ENCODE measurements at places on chromosomes 7 and 10.
A peak's percentile ranks its signal among the peaks of the same experiment; 100 is the strongest.

GRCh38 chr7:14762561-14762960, 140.0 kb downstream of the DGKB start:
- no peak for DNase-seq

- DNase-seq = no peak
Observed at GRCh38 chr10:133326745-133327650, 9.7 kb downstream of the CALY start.

GRCh38 chr10:68831961-68832455, 4.7 kb downstream of the STOX1 start:
- DNase-seq = no peak

GRCh38 chr10:126502441-126502840, 114.2 kb upstream of the ADAM12 start:
- no peak for DNase-seq

- no peak for DNase-seq
Observed at GRCh38 chr10:119025776-119026175, 3.7 kb upstream of the NANOS1 start.

DNA sequence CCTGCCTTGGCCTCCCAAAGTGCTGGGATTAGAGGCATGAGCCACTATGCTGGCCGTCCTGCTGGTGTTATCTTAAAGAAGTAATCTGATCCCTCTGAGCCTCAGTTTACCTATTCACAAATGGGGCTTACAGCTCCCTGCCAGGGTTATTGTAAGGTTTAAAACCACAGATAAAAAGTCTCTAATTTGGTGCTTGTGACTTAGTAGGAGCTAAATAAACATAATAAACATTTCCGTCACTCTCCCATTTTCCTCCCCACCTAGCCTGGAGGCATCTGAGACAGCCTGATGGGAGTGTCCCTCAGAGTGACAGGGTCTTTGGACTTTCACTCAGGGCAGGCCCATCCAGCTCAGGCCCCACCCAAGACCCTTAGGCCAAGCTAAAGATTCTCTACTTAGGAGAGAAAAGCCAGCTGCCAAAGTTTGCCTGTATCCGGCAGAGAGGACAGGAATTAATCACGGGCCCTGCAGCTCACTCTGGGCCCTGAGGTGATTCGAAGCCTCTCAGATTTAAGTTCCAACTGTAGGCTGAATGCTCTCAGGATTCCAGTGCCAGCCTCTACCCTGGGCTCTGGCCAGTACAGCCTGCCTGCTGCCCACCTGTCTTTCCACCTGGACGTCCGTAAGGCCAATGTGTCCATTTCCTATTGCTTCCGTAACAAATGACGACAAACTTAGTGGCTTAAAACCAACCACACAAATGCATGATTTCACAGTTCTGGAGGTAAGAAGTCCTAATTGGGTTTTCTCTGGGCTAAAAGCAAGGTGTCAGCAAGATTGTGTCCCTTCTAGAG, 21.8 kb upstream of the DUSP5 start:
- no peak for DNase-seq

DNA sequence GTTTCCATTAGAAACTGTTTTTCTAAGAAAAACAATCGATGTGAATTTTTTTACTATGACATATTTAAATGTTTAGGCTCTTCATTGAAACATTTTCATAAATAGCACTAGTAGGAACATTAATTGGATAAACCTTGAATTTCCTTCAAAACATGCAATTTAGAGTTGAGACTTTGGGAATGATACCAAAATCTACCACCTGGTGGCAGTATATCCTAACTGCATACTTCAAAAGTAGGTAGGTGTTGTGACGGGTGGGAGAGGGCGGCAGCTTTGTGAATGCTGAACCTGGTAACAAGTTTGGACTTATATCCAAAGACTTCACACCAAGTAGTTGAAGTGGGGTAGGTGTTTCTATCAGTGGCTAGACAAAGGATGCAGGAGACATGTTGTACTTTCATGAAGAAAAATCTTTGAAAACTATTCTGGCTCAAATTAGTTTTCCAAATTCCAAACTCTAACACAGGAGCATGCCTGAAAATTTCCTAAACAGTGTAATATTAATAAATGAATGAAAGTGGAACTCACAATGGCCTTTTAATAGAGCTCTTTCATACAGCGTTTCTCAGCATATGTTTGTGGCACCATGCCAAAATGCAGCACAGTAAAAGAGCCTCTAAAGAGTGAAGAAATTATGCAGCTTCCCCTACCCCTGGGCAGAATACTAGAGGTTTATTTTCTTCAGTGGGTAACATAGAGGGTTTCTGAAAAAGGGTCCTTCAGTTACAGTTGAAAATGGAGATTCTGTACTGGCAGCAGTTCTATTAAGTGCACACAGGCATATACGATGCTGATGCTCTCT, 201.0 kb upstream of the TPK1 start:
- peak; percentile 4 for DNase-seq

- DNase-seq = no peak
Observed at GRCh38 chr10:47127188-47127785, 172.7 kb upstream of the GDF10 start.

- DNase-seq = no peak
Observed at GRCh38 chr7:6157685-6158423, 114.6 kb downstream of the CYTH3 start.

GRCh38 chr10:93766918-93767317, 9.2 kb downstream of the LGI1 start:
- DNase-seq = no peak

DNA sequence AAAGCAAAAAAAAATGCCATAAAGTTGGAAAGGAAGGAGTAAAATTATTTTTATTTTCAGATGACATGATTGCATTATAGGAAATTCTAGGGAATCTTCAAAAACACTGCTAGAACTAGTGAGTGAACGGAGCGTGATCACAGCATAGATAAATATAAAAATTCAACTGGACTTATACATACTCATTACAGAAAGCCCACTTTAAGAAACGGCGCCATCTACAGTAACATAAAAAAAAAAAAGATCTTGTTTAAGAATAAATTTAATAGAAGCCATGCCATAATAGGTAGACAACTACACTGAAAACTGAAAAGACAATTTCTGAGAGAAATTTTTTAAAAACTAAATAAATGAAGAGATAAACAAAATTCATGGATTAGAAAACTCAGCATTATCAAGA, 623.1 kb upstream of the MGMT start:
- DNase-seq = no peak

DNA sequence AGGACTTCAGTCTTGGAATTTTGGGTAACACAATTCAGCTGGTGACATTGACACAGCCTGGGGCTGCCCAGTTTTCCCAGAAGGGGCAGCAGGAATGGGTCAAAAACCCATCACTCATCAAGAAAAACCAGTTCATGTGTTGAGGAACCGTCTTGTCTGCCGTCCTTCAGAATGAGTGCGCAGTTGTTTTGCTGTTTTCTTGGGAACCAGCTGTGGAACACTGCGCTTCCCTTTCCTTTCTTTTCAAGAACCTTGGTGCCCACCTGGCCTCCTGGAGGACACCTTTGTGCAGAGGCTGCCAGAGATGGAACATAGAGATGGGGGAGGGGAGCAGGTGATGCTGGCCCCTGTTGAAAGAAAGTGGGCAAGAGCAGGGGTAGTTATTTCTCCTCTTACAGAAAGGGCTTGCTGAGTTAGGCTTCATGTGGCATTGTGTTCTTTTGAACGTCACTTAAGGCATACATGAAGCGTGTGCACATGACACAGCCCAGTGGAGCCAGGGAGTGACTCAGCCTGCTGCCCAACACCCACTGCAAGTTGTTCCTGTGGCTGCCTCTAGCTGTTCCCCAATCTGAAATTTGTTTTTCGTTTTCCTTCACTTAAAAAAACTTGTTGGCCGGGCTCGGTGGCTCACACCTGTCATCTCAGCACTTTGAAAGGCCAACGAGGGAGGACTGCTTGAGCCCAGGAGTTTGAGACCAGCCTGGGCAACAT, 87.4 kb upstream of the TNS3 start:
- no peak for DNase-seq

GRCh38 chr7:99141334-99141733, 2.6 kb downstream of the SMURF1 start:
- DNase-seq = no peak

DNA sequence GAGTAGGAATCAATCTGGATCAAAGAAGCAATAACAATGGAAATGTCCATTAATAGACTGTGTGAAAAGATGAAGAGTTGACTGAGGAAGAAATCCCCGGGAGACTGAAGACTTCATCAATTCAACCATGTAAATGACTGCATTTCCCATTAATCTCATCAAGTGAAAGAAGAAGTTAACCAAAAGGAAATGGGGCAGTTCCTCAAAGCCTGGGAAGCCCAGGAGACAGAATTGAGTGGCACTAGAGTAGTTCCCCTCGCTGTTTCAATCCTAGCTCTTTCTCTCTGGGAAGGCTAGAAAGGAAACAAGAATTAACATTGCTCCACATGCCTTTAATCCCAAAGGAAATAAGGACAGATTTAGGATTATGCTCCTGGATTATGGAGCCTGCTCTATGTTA, 4.8 kb upstream of the OR6V1 start:
- no peak for DNase-seq

DNA sequence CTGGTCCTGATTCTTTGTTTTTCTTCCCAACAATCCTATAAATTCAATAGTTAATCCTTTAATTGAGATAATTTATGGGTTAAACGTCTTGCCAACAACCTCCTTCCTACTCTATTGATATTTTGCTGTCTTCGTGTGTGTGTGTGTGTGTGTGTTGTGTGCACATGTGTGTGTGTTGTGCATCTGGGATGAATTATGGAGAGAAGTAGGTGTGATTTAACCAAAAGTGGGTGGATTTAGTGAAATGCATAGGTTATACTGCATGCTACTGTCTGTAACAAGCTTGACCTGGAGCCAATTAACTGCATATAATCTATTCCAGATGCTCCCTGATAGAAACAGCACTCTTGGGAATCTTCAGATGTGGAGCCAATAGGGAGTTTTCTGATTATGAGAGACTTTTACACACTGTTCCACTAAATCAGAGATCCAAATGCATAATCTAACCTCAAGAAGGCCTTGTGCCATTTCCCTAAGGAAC, 61.2 kb downstream of the SEMA3D start:
- no peak for DNase-seq

Measured in naive thymus-derived CD8-positive, alpha-beta T cell (primary cell).